T-helper 17 cell (primary cell): ENCODE measurements at places on chromosomes 2 and 18. TPM values are rescaled to one million over a fixed set of nuclear protein-coding genes. Genes with fewer than 3 reads are reported as not detected.

DNA sequence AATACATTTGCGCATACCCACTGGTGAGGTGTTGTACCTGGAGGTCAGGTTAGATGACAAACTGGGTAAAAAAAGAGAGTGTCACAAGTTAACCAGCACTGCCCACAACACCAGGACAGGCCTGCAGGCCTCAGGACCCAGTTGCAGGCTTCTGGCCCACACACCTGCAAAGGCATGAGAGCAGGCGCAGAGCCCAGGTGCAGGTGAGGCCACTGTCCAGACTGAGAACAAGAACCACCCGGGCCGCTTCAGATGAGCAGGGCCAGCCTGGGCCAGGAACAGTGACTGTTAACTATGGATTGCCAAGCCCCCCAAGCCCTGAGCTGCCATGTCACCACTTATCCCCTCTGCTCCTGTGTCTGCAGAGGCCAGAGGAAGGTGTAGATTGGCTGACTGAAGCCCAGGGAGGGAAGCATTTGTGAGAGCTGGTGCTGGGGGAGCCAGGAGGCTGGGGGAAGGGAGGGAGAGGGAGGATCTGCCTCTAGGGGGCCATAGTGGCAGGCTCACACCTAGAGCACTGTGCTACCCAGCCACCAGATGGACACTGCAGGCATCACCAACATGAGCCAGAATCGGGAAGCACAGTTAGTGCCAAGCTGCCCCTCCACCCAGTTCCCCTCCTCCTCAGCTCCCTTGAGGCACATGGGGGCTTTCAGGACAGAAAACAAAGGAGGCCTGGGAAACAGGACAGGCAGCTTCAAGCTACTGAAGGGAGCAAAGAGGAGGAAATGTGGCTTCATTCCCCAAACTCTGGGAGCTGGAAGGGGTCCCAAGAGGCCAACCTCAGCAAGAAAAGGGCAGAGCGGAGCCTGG, 35.4 kb downstream of the SFXN5 start:
- DNase-seq: no peak
- H3K27ac ChIP-seq: no peak overlapping the region
- H3K27me3 ChIP-seq: no peaks in the 10 kb centered on the region
- H3K4me3 ChIP-seq: no peak overlapping the region

- no peaks in the 10 kb centered on the region for H3K4me1 ChIP-seq
- no peak for DNase-seq
- H3K27ac ChIP-seq: no peak overlapping the region
- no peaks in the 10 kb centered on the region for H3K27me3 ChIP-seq
Measured at GRCh38 chr2:187935126-187935525, 356.5 kb upstream of the GULP1 start.

GRCh38 chr2:230932556-230933511, 7.8 kb upstream of the GPR55 start:
- peaks cover 16% of the 10 kb centered on the region for H3K27me3 ChIP-seq
- no peak overlapping the region for H3K4me3 ChIP-seq
- peak overlapping the region; percentile 41 for H3K27ac ChIP-seq
- no peaks in the 10 kb centered on the region for H3K36me3 ChIP-seq
- no peak for DNase-seq
- H3K4me1 ChIP-seq: peaks cover 9% of the 10 kb centered on the region

DNA sequence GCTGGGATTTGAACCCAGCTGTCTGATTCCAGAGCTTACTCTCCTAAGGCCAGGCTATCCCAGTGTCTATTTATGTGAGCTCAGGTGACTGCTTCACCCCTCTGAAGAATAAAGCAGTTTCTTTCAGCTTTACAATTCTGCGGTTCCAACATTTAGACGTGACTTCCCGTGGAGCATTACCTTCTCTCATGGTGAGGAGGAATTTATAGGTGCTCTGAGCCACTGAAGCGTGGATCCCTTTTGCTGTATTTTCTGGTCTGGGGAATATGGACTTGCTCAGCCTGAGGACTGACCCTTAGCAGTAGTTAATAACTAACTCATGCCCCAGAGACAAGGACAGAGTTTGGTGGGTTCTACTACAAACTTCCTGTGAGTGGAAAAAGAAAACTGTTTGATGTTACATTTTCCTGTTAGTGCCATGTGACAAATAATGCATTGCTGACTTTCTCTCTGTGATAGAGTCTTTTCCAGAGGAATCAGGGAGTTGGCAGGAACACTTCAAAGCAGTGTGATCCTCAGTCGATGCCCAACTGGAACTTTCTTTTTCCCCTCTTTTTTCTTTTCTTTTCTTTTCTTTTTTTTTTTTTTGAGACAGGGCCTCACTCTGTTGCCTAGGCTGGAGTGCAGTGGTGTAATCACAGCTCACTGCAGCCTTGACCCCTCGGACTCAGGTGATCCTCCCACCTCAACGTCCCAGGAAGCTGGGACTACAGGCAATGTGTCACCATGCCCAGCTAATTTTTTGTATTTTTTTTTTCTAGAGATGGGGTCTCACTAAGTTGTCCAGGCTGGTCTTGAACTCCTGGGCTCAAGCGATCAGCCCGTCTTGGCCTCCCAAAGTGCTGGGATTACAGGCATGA, 21.9 kb downstream of the CASP10 start:
- no peaks in the 10 kb centered on the region for H3K27me3 ChIP-seq
- peaks cover 13% of the 10 kb centered on the region for H3K4me1 ChIP-seq
- peaks cover 7% of the 10 kb centered on the region for H3K36me3 ChIP-seq

DNA sequence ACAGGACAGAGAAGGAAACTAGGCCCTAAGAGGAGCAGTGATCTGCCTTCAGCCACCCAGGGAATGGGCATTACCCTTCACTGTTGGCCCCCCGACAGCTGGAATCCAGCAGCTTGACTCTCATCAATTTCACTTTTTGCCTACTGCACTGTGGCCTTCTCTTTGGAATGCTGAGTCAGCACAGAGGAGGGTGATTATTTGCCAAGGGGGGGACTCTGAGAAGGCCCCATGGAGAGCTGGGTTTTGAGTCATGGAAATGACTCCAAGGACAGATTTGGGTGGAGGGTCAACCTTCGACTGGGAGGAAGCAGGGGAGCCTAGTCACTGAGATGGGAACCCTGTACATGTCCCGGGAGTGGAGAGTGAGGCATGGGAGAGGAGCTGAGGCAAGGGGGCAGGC, 38.1 kb upstream of the NTSR2 start:
- H3K4me1 ChIP-seq: no peaks in the 10 kb centered on the region
- no peak for DNase-seq
- no peak overlapping the region for H3K4me3 ChIP-seq
- peaks cover 4% of the 10 kb centered on the region for H3K36me3 ChIP-seq
- no peak overlapping the region for H3K27ac ChIP-seq

GRCh38 chr2:53786352-53786704, 425 bp downstream of the ASB3 start:
- peaks cover 10% of the 10 kb centered on the region for H3K36me3 ChIP-seq
- H3K4me1 ChIP-seq: peaks cover 41% of the 10 kb centered on the region
- DNase-seq: no peak
- H3K4me3 ChIP-seq: peak overlapping the region; percentile 100
- no peaks in the 10 kb centered on the region for H3K27me3 ChIP-seq

GRCh38 chr18:9643549-9643948, 29.2 kb upstream of the PPP4R1 start:
- no peak overlapping the region for H3K4me3 ChIP-seq
- DNase-seq: no peak
- H3K27ac ChIP-seq: no peak overlapping the region
- H3K27me3 ChIP-seq: peaks cover 25% of the 10 kb centered on the region
- H3K36me3 ChIP-seq: no peaks in the 10 kb centered on the region

DNA sequence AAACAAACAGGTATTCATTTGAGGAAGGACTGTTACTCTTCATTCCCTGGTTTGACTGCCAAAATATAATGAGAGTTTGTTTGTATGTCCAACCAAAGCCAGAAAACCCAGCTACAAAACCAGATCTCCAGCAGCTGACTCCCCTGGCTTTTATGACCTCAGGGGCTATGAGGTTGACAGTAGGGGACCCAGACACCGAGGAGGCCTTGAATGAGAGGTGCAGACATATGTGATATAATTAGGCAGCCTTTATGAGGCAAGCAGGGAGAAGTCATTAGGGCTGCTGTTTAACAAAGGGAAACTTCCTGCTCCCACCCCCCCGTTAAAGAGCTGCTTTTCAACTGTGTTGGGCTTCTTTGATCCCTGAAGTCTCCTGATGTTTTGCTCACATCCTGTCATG, 236.7 kb downstream of the SLC4A3 start:
- peaks cover 14% of the 10 kb centered on the region for H3K27me3 ChIP-seq
- no peak overlapping the region for H3K4me3 ChIP-seq
- DNase-seq: no peak
- H3K27ac ChIP-seq: no peak overlapping the region
- no peaks in the 10 kb centered on the region for H3K36me3 ChIP-seq

DNA sequence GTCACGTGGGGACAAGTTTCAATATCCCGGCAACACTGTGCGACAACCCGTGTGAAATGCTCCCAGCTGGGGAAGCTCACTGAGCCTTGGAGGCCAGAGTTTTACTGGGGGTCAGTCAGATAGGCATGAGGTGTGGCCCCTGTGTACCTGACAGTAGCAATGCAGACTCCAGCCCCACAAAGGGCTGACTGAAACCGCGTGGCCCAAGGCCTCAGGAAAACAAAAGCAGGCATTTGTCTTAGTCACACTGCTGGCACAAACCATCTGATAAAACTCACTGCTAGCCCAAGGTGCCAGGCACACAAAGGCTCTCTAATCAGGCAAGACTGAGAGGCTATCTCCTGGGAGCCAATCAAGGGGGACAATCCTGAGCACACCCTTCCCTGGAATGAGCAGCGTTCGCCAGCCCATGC, 786.6 kb upstream of the RAB6C start:
- no peak overlapping the region for H3K27ac ChIP-seq
- DNase-seq: no peak
- H3K4me3 ChIP-seq: no peak overlapping the region
- H3K27me3 ChIP-seq: peaks cover 6% of the 10 kb centered on the region
- no peaks in the 10 kb centered on the region for H3K4me1 ChIP-seq
- H3K36me3 ChIP-seq: no peaks in the 10 kb centered on the region

ELOA2 gene
- total RNA-seq: not detected

DNA sequence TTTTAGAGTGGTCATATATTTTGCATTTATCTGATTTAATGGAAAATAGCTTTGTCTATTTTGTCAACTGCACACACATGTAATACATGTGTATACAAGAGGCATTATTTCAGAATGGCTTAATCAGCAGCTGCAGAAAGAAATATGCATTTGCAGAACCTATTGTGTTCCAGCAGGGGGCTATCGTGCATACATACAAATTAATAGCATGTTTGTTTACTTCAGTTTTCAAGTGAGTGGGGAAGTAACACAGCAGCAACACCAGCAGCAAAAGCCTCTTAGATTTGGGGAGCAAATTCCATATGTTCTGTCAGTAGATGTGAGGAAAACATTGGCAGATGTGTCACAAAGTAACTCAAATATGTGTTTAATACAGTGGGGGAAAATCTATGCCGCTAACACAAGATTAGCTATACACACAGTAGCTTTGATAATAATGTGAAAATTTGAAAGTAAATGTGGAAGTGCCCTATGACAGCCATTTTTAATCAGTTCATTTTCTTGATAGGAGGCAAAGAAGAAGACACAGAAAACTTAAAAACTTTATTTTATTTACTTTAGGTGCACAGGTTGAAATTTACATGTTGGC, 218.1 kb downstream of the WDR7 start:
- H3K27ac ChIP-seq: no peak overlapping the region
- peaks cover 9% of the 10 kb centered on the region for H3K4me1 ChIP-seq
- H3K27me3 ChIP-seq: no peaks in the 10 kb centered on the region
- no peak overlapping the region for H3K4me3 ChIP-seq

DNA sequence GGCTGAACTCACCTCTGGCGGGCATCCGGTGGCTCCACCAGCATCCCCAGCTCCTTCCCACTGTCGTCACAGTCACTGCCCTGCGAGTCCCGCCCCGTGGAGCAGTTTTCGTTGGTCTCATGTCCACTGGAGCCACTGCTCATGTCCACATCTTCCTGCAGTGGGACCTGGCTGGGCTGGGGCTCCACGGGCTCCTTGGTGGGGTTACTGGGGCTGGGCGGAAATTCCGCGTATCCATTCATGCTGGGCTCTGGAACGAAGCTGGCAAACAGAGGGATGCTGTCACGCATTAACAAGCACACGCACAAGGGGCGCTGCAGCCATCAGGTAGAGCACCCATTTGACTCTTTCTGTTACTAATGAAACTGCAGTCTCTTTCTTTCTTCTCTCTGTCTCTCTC, 10.7 kb downstream of the PER2 start:
- no peak overlapping the region for H3K4me3 ChIP-seq
- peaks cover 19% of the 10 kb centered on the region for H3K4me1 ChIP-seq
- no peaks in the 10 kb centered on the region for H3K27me3 ChIP-seq
- peaks cover 7% of the 10 kb centered on the region for H3K36me3 ChIP-seq
- no peak for DNase-seq

PPP1R1C gene
- not detected for total RNA-seq

- peaks cover 2% of the 10 kb centered on the region for H3K4me1 ChIP-seq
- no peak overlapping the region for H3K27ac ChIP-seq
- peaks cover 2% of the 10 kb centered on the region for H3K36me3 ChIP-seq
Measured at GRCh38 chr2:192148620-192149321, 46.0 kb downstream of the TMEFF2 start.

- peaks cover 57% of the 10 kb centered on the region for H3K4me1 ChIP-seq
- H3K36me3 ChIP-seq: peaks cover 3% of the 10 kb centered on the region
- peak overlapping the region; percentile 98 for H3K27ac ChIP-seq
Measured at GRCh38 chr2:73997813-73998212, 13.1 kb downstream of the TET3 start.

ACMSD gene
- not detected for total RNA-seq

RPE gene
- 15.7 TPM for total RNA-seq

GRCh38 chr2:217717646-217718045, 285.1 kb downstream of the TNS1 start:
- no peak for DNase-seq
- H3K36me3 ChIP-seq: peaks cover 3% of the 10 kb centered on the region
- no peak overlapping the region for H3K27ac ChIP-seq

DNA sequence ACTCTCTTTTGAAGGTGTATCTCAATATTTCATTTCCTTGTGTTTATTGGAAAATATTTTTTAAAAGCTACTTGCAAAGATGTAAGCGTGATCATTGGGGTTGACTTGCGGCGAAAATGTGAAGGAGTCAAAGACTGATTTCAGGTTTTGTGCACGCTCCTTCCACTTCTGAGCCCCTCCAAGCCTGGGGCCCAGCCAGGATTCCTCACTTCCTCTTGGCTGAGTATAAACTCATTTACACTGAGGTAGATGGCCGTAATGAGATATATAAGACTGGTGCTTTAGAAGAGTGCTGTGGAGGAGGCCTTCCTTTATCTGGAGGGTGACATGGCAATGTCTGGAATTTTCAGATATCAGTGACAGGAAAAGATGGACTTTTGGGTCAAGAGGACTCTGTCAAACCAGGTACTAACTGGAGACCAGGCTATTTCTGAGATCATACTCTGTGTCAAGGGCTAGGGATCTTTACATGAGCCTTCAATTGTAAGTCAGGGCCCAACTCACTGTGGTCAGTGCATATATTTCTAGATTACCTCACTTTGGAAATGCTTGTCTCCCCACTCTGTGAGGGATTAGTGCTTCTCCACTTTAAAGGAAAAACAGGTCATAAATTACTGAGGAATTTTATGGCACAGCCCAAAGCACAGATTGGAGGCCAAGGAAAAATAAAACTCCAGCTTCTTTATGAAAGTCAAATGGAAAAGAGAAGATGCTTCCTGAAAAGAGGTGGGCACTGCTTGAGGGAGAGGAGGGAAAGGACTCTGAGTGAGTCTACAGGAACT, 22.8 kb downstream of the PRKCE start:
- H3K4me3 ChIP-seq: no peak overlapping the region
- no peak for DNase-seq
- peaks cover 6% of the 10 kb centered on the region for H3K36me3 ChIP-seq
- peaks cover 8% of the 10 kb centered on the region for H3K4me1 ChIP-seq
- H3K27me3 ChIP-seq: no peaks in the 10 kb centered on the region

- DNase-seq: no peak
- H3K4me1 ChIP-seq: peaks cover 14% of the 10 kb centered on the region
- H3K36me3 ChIP-seq: peaks cover 2% of the 10 kb centered on the region
Measured at GRCh38 chr2:102137138-102137537, 5.4 kb upstream of the IL1R1 start.
